ENCODE measurements at places on chromosomes 3 and 15.

- no peak for DNase-seq
Observed at GRCh38 chr15:48896869-48897814, 19.2 kb downstream of the EID1 start.

DNA sequence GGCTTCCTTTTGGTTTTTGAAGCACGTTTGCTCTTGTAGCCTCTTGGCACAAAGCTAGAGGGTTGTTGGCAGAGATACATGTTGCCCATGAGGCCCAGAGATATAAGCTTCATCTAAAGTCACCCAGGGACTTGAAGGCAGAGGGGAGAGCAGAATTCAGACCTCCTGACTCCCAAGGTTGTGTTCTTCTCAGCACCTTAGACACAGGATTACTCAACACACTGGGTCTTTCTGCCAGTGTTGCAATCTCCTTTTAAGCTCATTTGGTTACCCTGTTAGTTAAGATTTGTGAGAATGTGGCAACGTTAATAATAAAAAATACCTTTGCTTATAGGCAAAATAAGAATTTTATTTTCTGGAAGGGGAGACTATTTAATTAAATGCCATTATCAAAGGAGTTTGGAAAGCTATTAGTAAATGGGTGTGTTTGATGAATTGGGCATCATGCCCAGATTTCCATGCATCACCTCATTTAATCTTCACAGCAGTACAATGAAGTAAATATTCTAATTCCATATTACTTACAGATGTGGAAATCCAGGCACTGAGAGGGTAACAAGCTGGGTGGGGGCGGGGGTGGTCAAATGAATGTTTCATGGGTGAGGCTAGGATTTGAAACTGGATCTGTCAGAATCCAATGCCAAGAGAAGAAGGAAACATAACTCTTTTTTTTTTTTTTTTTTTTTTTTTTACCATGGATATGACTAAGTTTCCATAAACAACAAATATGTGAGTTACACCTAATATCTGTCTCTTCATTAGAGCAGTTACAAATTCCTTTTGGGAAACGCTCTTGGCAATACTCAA lies 183.3 kb downstream of the NR1D2 start:
- no peak for DNase-seq

GRCh38 chr3:147185781-147186180 lies 220.6 kb downstream of the ZIC4 start:
- DNase-seq = no peak

DNA sequence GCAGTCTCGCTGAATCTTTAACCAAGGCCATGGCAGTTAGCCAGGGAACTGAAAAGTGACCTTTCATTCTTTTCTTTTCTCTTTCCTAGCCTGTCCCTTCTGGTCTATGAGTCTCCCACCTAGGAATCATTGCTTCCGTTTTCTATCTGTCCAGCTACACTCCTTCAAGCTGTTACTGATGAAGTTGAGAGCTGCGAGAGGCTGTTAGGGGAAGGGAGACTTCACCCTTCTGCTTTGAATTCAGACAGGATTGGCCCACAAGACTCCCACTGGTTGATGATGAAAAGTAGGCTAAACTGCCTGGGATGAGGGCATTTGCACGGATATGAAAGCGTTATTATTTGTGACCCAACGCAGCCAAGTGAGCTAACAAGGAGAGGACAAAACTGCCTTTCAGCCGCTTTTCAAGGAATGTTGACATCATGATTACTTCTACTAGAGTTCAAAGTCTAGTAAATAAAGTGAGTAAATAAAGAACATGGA lies 30.2 kb downstream of the EIF4E3 start:
- DNase-seq = no peak

DNA sequence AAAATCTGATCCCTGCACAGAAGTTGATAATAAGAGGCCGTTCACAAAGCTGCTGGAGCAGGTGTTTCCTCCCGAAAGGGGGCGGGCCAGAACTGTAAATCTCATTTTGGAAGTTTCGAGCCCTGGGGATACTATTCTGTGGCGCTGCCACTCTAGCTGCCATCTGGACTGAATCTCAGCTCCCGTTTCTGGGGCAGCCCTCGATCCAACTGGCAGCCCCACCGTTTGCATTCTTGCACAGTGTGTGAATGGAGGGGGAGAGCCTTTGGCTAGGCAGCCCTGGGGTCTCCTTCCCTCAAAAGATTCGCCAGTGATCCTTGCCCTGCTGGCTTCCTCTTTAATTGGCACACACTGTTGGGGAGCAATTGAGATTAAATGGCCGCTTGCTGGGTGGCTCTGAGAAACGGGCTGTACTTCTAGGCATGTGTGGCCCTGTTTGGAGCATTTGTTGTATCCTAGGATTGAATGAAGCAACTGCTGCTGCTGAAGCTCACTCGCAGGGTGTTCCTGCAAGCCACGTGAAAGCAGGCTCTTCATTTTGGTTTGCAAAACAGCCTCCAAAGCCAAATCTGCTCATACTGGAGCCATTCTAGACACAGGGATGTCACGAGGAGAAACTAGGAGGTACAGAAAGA lies 57.2 kb upstream of the TOPAZ1 start:
- DNase-seq = no peak

GRCh38 chr3:69530554-69530953 lies 144.7 kb upstream of the FRMD4B start:
- DNase-seq = no peak

DNA sequence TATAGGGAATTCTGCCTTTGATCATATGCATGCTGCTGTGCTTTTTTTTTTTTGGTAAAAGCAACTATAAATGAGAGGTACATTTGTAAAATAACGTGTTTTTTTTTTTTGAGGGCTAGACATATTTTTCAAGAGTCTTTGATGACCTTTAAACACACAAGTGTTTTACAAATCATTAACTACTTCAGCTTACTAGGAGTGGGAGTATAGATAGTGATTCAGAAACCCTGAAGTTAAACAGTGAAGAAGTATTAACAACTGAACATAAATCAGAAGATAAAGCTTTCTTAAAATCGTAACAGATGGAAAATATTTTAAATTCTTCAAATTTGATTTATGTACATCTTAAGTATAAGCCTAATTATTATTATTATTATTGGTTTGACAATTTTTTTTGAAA lies 2.9 kb upstream of the GMNC start:
- no peak for DNase-seq

DNA sequence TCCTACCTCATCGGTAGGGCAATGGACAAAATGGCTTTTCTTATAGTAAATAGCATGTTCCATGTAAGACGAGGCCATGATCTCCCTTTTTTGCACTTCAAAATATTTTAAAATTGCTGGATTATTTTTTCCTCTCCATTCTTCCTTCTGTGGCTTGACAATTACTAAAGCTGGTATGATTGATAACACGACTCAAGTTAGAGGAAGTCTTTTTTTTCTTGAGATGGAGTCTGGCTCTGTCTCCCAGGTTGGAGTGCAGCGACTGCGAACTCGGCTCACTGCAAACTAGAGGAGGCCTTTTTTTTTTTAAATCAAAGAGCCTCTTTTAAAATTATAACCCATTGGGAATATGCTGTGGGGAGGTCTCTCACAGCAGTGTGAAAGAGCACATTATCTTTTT lies 124.5 kb upstream of the TBL1XR1 start:
- DNase-seq = no peak

DNA sequence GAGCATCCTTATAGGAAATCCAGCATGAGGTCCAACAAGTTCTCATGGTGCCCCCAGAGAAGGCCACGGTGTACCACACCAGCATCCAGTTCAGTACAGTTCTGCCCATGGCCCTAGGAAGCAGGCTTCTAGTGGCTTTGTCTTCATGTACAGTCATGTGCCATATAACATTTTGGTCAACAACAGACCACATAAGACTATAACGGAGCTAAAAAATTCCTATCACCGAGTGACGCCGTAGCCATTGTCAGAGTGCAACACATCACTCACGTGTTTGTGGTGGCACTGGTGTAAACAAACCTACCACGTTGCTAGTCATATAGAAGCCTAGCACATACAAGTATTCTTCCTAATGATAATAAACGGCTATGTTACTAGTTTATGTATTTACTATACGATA lies 209.0 kb downstream of the ARRDC4 start:
- no peak for DNase-seq
